ENCODE measurements at places on chromosomes 4 and X.
A peak's percentile ranks its signal among the peaks of the same experiment; 100 is the strongest.

DNA sequence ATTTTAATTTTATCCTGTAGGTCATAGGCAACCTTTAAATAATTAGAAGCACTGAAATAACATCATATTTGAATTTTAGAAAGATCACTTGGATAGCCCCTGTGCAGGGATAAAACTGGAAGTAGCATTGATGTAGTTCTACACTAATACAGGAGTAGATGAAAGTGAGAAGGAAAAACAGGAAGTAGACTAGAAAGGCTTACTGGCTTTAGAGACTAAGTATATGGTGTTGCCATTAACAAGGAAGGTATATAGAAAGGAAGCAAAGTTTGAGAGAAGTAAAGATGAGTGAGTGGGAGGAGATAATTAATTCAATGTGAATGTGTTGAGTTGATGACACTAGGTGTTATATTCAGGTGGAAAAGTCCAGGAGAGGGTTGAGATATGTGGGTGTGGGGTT lies 73.1 kb upstream of the EPGN start:
- DNase-seq: no peak

GRCh38 chrX:151763711-151764110 lies 29.2 kb downstream of the CNGA2 start:
- DNase-seq: no peak

- DNase-seq: no peak
These were observed 248.0 kb upstream of the DCAF8L1 start for GRCh38 chrX:28229217-28229616.

DNA sequence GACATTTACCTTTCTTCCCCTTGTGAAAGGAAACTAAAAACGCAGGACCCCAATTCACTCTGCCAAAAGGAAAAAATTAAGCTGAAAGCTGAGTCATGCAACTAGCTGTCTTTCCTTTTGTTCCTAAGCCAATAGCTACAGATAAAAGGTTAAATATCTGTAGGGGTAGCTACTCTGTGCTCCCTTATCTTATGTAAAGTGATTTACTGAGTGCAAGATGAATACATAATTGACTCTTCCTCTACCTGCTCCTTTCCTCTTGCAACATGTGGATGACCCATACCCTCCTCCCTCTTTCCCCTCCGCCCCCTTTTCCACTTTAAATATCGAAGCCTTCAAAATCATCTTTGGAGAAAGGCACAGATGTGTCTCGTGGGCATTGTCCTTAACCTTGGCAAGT lies 68.0 kb upstream of the ZNF157 start:
- DNase-seq: no peak

- DNase-seq: no peak
These were observed 1588.4 kb downstream of the STIM2 start for GRCh38 chr4:28449085-28449484.

GRCh38 chrX:38275615-38276014 lies 51.7 kb downstream of the RPGR start:
- DNase-seq: no peak

- peak; percentile 11 for DNase-seq
These were observed 20.5 kb upstream of the DHRSX start for GRCh38 chrX:2521092-2521926.

GRCh38 chr4:38762560-38762959 lies 20.2 kb downstream of the TLR10 start:
- no peak for DNase-seq

DNA sequence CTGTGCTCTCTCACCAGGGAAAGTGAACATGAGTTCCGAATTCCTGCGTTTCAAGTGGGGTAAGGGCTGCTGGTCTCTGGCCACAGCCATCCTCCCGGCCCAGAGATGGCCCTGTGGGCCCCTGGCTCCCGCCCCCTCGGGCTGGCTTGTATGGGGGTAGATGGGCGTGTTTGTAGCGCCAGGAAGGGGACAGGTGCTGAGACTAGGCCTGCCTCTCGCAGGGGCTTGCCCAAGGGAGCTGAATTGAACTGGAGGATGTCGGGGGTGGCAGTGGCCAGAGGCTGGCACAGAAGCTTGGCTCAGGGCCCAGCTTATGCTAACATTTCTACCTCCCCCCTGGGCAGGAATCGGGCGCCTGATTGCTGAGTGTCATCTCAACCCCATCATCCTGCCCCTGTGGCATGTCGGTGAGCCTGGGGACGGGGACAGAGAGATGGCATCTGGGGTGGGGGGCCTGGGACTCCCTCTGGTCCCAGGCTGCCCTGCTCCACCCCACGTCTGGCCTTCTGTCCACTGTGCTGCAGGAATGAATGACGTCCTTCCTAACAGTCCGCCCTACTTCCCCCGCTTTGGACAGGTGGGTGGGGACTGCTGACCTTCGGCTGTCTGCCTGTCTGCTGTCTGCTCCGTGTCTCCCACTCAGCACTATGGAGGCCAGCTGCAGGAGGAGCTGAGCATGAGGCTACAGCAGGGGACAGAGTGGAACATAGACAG lies 8.5 kb downstream of the TAFAZZIN start:
- no peak for DNase-seq

- DNase-seq: no peak
These were observed 691.6 kb downstream of the NLGN4X start for GRCh38 chrX:5537098-5537497.

DNA sequence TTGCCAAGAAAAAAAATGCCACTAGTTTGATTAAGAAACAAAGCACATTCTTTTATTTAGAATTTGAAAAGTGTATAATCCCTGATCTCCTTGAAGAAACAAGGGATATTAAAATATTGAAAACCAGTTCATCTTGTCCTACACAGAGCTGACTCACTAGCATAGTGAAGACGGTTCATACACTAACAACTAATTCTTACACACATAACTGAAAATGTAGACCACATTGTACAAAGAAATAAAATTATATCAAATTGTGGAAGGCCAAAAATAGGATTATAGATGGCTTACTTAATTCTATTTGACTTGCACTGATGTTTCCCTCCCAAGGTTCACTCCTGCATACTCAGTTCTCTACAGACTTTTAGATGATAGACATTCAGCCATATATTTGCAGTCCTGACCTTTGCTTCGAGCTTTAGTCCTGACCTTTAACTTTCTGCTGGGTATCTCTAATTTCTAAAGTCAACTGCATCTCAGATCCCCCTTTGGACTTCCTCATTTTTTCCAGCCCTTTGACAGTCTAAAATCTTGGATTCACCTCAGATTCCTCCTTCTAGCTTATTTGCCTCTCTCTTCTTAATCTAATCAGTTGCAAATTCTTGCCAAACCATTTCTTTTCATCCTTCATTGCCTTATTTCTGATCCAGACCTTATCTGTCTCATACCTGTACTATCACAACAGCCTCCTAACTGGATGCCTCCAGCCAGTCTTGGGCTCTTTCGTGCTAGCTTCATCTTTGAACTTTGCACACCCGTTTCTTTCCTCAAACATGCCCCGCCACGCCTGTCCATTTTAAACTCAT lies 4.5 kb upstream of the WWC2 start:
- no peak for DNase-seq

- DNase-seq: no peak
These were observed 48.6 kb upstream of the ARSJ start for GRCh38 chr4:114028071-114028470.

GRCh38 chrX:24259544-24260240 lies 54.2 kb downstream of the SUPT20HL2 start:
- peak; percentile 50 for DNase-seq

GRCh38 chrX:71393919-71394318 lies 27.8 kb downstream of the TAF1 start:
- DNase-seq: no peak

DNA sequence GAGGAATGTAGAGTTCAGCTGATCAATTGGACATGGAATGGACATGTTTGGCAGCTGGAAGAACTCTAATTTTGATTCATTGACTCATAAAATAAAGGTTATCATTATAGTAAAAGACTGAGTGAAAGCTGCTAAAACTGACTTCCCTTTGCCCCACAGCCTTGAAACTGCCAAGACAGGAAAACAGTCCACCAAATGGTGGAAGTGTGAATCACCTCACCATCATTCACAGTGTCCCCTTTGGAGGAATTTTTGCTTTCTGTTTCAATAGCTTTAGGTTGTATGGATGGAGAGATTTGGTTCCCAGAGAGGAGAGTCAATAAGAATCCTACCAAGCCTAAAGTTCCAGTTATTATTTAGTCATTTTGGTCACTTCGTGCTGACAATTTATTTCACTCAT lies 20.8 kb upstream of the FREM3 start:
- DNase-seq: no peak

DNA sequence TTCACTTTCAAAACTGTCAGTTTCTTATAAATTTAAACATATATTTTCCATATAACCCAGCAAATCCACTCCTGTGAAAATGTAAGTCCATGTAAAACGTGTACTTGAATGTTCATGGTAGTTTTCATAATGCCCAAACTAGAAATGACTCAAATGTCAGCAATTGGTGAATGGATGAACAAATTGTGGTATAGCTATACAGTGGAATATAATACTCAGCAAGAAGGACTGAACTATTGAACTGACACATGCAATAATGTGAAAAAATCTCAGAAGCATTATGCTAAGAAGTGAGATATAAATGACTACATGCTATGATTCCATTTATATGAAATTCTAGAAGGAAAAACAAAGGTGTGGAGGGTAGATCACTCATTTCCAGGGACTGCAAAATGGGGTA lies 52.2 kb downstream of the USP53 start:
- DNase-seq: no peak

DNA sequence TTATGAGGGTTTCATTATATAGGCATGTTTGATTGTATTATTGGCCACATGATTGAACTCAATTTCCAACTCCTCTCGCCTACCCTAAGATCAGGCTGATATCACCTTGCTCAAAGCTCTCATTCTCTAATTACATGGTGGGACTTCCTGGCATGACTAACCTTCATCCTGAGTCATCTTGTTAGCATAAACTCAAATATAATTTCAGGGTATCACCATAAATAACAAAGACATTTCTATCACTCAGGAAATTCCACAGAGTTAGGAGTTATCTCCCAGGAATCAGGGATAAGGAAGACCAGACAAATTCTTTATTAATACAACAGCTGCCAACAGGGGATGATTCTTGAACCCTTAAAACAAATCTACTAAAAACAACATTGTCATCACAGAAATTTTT lies 90.7 kb downstream of the NDST3 start:
- DNase-seq: no peak

DNA sequence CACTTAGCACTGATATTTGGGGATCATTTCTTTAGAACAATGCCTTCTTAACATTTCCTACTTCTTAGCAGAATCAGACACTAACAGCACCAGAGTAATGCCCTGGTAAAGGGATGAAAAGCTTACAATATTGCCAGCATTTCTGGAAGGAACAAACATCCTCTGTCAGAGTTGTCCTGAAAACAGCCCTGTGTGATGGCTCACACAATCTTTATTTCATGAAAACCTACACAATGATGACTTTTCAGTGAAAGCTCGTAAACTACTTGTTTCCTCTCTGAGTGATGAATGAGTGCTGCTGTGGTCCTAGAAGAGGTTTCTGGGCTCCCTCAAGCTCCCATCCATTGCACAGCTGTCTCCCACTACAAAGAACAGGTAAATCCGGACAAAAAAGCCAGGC lies 52.8 kb downstream of the GPC4 start:
- DNase-seq: no peak

- no peak for DNase-seq
These were observed 2120.5 kb downstream of the PCDH7 start for GRCh38 chr4:32840461-32841189.

DNA sequence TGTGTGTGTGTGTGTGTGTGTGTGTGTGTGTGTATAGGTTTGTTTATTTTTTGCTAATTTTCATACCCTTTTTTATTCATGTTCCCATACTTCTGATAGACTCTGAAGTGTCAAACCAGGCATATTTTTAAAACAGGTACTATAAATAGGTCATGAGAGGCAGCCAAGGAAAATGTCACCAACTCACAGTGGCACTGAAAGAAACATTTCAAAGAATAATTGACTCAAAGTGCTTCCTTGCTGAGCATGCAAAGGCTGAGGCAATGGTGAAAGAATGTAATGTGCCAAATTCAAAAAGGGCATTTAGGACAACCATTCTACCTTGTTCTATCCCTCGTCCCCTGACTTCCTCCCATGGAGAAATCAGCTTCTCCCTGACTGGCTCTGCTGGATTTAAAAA lies 95.5 kb downstream of the EIF4E start:
- DNase-seq: no peak

GRCh38 chr4:144115519-144115918 lies 25.0 kb downstream of the GYPA start:
- no peak for DNase-seq

DNA sequence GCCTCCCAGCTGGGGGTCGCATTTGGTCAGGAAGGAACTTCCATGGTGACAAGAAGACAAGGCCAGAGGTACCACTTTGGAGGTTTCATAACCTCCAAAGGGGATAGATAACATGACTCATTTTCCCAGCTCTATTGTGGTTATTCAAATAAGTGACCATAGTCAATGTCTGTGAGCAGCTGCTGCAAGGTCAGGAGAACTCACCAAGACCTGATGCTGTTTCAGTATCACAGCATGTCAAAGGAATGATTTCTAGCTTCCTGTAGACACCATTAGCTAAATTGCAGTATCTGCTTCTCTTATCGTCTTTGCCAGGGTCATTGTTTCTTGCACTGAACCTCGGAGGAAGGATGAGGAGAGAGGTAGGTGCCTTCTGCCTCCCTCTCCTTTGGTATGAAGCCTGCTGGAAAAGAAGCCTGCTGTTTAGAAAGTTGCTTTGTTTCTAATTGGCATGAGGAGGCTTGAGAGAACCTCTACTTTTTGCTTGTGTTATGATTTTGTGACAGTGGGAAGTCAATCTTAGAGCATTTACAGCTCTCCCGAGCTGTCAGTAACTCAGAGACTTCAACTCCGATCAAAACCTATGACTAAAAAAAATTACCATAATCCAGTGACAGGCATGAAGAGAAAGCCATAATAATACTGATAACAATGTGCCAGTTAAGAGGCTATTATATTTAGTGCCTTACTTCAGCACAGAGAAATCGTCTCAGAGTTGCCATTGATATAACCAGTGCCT lies 38.0 kb upstream of the GATB start:
- DNase-seq: no peak

DNA sequence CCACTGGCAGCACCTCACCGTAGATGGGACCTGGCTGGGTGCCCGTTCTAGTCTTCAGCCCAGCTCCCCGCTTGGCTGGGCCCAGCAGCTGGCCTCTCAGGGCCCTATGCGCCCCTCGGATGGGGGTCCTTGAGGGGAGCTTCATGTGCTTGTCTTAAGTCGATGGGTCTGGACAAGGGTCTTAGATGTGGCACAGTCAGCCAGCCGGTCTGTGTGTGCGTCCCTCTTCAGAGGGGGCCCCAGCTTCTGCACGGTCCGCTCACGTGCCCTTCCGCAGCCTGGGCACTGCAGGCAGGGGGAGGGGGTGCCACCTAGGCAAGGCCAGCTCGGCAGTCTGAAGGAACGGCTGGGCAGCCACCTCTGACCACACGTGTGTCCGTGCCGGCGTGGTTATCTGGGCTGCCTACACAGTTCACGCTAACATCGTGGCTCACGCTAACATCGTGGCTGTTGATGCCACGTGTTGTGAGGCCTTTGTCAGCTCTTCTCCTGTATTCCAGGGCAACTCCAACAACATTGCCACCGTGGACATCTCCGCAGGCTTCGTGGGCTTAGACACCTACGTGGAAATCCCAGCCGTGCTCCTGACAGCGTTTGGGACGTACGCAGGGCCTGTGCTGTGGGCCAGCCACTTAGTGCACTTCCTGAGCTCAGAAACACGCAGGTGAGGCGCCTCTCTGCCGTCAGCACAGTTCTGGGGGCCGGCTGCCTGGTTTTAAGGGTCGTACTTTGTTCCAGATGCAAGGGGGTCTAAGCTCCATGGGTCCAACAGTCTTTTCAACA lies 34.5 kb downstream of the PIGG start:
- DNase-seq: no peak
